ENCODE measurements at places on chromosomes 6 and 20.

DNA sequence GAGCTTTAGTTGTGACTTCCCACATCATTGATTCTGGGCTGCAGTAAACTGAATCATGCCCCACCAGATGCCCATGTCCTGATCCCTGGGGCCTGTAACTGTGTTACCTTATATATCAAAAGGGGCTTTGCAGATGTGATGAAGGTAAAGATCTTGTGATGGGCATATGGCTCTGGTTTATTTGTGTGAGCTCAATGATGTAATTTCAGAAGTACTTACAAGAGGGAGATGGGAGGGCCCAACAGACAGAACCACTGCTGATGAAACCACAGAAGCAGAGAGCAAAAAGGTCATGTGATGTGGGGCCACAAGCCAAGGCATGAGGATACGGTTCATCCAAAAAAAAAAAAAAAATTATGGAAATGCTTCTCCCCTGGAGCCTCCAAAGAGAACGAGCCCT, 118.7 kb downstream of the TOX2 start:
- no peak for DNase-seq

- no peak for DNase-seq
Observed at GRCh38 chr6:7050872-7051779, 56.6 kb upstream of the RREB1 start.

DNA sequence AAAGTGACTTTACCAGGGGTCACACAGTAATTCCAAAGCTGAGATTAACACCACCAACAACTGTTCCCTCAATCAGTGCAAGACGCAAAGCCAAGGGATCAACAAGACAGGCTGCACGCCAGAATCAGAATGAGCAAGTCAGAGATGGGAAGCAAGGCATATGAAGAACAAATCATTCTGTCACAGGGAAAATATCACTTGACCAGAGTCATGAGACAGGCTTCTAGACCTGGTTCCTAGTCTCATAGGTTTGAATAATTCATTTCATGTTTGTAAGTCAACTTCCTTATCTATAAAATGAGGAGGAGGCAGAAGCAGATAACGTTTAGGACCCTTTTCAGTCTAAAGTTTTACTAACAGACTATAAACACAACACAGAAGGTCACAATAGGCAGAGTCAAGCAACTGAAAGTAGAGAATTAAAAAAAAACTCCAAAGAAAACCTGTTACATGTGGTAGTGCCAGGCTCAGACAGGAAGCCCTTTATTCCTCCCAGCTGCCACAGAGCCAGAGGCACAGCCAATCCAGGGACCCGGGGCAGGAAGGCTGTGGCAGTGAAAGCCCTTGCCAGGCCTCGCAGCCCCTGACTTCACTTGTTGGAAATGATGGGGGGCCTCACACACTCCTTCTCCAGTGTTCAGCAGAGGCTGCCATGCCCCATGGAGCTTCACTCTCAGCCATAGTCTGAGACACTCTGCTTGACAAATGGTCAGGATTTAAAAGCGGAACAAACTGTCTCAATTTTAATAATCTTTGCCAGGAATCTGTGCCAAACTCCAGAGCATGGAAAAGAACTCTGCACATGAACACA, 29.2 kb upstream of the DST start:
- DNase-seq: no peak

DNA sequence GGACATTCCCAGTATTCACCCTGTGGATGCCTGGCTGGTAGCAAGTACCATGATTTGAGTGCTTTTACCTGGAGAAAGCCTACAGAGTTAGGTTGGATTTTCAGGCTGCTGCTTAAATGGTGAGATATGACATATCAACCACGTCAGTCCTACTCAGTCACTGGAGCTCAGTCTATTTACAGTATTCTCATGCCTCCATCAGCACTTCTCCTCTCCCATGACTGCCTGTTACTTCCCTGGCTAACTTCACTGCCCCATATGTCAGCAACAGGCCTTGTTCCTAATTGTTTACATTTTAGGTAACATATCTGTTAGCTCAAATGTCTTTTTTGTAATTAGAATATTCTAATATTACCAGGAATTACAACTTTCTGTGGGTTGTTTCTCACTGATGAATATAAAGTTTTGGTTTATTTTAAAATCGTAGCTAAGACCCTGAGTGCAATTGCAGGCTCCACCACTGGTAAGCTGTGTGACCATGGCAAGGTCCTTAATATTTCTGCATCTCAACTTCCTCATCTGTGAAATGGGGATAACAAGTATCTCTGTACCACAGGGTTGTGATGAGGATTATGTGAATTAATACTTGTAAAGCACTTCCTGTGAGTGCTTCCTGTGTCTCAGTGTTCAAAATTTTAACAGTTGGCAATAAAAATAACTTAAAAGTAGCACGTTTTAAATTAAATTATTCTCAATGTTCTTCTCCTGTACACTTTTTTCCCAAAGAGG, 54.3 kb downstream of the RNF144B start:
- DNase-seq: no peak

- DNase-seq: no peak
Observed at GRCh38 chr6:139577763-139578604, 203.5 kb upstream of the CITED2 start.

All from HEK293T (cell line).